ENCODE measurements at places on chromosomes 4 and X.

GRCh38 chr4:87622303-87622702, 14.0 kb downstream of the DSPP start:
- DNase-seq = no peak

- DNase-seq = no peak
Observed at GRCh38 chr4:52982946-52983340, 120.8 kb downstream of the RASL11B start.

GRCh38 chrX:120015145-120016067, 62.1 kb downstream of the RHOXF2B start:
- DNase-seq = peak; percentile 76

DNA sequence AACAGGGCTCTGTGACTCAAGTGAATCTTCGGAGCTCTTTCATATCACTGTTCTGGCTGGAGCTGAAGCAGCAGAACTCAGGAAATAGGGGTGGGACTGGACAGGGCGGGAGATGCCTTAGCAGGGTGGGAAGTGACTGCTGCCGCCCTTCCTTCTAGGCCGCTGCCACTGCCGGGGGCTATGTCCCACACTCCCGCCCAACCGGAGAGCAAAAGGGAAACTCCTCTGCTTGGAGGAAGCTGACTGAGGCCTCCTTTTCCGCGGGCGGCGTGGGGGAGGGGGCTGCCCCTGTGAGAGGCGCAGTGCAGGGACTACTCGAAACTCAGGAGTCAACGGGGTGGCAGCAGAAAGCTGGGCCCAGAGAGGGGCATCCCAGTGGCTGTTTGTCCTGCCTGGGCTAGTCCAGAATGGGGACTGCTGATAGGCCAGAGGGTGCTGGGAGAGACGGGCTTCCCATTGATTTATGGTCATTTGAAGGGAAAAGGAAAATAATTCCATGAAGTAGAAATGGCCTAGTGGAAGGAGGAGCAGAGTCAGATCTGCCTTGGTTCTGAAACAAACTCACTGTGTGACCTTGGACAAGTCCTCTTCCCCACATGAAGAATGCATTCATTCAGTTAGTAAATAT, 36.9 kb downstream of the STARD8 start:
- DNase-seq = no peak

GRCh38 chr4:23707652-23708026, 182.2 kb downstream of the PPARGC1A start:
- no peak for DNase-seq

DNA sequence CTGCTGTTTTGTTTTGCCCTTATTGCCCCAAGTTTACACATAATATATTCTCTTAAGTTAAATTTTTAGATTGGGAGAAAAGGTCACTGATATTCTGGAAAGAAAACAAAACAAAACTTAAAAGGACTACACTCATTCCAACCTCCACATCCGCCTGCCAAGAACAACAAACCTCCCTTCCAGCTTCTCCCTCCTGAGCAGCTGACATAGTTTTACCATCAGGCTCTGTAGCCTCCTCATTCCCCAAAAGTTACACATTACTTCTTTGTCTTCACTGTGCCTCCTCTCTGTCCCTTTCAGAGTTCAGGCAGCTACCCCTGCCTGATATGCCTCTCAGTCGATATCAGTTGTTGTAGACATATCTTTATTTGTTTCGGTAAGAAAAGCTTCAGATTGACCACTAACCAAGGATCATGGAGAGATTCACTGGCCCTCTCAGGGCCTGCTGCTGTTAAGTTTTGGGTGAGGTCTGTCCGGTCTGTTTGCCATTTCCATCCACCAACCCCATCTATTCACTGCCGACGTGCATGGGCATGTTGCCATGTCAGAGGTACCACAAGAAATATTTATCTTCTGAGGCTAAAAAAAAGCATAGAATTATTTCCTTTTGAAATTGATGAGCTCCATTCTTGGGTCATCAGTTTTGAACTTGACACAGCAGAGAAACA, 164.1 kb downstream of the GASK1B start:
- DNase-seq = no peak

- DNase-seq = no peak
Observed at GRCh38 chr4:111510535-111510934, 634.7 kb upstream of the FAM241A start.

DNA sequence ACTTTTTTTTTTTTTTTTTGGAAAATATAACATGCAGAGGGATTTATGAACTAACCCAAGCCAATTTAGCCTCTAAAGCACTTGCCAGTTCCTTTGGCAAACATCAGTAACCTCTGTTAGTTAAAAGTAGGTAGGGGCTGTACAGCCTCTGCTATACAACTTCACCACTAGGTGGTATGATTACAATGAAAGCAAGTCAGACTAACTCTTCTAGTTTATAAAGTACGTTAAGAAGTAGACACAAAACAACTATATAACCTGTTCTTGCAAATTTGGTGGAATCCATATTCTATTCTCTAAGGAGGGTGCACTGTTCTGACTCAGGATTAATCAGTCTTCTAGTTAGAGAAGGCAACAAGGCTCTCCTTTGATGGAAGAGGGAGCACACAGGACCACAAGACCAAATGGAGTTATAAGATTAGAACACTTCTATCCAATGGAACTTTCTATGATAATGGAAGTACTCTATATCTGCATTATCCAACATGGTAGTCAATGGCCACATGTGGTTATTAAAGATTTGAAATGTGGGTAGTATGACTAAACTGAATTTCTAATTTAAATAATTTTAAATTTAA, 12.8 kb downstream of the AIMP1 start:
- DNase-seq = no peak

DNA sequence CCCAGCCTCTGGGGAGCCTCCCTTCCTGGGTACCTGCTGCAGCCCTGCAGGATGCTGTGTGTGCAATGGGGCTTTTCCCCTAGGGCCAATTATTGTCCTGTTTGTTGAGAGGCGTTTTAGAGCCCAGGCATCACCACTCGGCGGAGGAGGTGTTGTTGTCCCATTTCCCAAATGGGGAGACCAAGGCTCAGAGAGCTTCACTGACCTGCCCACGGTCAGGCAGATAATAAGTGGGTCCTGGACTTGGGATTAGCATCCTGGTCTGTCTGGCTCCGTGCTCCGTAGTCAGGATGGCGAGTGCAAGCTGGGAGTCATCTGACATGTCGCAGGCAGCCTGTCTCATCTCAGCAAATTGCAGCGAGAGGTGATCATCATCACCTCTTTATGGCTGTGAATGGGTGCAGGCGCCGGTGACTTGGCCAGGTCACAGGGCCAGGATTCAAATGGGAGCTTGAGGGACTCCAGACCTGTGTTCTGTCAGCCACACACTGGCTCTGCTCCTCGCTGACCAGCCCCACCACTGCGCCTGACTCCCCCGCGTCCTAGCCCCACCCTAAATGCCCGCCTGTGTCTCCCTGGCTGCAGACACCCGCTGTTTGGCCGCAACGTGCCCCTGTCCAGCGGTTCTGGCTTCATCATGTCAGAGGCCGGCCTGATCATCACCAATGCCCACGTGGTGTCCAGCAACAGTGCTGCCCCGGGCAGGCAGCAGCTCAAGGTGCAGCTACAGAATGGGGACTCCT, 16.6 kb downstream of the HTRA3 start:
- no peak for DNase-seq

GRCh38 chr4:13678186-13678924, 50.8 kb upstream of the BOD1L1 start:
- no peak for DNase-seq

DNA sequence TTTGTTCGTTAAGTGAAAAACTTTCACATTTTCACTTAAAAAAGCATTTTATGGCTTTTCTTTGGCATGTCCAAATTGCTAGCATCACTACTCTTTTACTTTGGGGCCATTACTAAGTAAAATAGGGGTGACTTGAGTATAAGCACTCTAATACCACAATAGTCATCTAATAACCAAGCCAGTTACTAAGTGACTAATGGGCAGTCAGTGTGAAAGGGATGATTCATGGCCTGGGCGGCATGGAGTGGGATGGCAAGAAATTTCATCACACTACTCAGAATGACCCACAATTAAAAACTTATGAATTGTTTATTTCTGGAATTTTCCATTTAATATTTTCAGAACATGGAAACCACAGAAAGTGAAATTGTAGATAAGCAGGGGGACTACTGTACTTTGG, 60.9 kb downstream of the BMP15 start:
- no peak for DNase-seq

DNA sequence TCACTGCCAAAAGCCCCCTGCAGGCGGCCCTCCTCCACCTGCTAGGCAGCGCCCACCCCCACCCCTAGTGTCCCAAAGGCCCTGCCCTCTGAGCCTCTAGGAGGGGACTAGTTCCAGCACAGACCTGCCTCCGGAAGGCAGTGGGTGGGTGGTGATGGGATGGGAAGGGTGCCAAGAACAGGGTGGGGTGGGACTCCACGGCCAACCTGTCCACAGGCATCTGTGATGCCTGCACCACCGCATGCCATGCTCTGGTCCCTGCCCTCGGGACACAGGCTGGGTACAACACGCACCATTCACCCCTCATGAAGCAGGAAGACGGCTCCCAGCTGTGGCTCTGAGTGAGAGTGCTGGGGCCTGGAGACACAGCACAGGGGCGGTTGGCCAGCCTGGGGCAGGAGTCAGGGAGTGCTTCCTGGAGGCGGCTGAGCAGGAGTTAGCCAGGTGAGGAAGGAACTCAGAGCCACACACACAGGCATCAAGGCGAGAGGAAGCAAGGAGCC, 243.1 kb upstream of the PSAPL1 start:
- peak; percentile 45 for DNase-seq

- DNase-seq = no peak
Observed at GRCh38 chr4:92235731-92236130, 68.0 kb upstream of the GRID2 start.

- no peak for DNase-seq
Observed at GRCh38 chr4:123449362-123449761, 52.8 kb downstream of the SPRY1 start.

DNA sequence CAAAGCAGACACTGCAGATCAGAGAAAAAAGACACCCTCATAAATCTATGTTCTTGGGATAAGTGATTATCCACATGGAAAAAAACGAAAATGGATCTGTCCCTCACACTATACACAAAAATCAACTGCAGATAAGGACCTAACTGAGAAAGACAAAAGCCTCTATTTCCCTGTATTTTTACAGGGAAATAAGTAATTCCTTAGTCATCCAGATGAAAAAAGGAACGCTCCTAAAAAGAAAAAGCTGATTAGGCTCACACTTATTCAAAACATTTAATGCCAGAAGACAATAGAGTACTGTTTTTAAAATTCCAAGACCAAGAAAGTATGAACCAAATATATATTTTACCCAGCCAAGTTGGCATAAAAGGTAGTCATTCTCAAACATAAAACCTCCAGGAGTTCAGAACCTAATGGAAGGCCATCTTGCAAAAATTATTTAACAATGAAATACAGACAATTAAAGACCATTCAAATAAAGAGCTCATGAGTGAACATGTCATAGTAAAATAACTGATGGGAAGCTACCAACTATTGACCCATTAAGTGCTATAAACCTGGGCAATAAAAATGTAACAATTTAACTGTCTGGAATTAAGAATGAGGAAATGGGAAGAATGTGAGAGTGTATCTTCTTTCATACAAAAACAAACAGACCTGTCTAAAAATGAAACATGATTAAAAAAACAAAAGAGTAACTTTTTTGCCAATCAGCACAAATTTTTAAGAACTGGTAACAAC, 20.4 kb downstream of the PAPSS1 start:
- DNase-seq = no peak

GRCh38 chrX:23938690-23939089, 30.9 kb downstream of the CXorf58 start:
- no peak for DNase-seq

DNA sequence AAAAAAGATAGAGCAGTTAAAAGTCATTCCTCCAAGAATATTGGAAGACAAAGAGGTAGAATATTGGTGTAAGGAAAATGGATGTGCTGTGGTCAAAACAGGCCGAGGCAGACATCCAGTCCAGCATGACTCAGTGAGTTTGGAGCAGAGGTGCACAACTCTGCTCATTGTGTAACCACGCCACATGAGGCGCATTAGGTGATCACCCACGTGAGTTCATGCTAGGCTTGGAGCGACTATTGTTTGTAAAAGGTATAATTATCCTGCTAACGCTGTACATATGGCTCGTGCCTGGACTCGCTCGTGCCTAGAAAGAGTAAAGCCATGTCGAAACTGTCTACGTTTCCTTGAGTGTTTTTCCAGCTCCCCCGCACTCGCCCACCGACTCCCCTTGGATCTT, 23.9 kb downstream of the C4orf54 start:
- DNase-seq = no peak

DNA sequence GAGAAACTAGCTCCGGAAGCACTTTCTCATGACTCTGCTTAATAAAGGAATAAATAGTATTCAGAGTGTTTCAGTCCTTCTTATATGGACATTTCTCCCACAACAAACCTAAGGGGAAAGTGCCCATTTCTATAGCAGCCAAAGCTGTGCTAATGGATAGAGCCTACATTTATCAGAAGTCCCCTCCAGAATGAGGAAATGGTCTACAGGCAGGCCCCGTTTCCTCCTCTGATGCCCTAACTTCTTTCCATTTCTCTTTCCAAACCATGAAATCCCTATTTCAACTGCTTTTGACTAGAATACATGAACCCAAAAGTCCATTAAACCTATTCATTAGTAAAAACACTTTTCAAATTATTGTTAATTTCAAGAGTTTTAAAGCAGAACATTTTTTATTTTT, 4.5 kb downstream of the ACSL1 start:
- DNase-seq = no peak

GRCh38 chr4:127145006-127145540, 487.7 kb upstream of the INTU start:
- no peak for DNase-seq

DNA sequence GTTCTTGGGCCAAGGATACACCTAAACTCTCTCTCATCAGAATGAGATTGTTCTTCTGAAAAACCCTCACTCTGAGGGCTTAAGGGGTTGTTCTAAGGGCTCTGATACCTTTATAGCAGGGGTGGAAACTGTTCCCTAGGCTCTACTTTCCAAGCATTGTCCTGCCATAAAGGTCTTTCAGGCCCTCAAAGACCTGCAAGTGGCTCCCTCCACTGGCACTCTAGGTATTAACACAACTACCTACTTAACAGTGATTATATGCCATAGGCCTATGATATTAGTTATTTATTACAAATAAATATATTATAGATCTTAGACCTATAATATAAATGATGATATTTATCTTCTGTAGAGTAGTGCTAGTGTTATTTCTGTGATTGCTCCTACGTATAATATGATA, 473.7 kb upstream of the RPS6KA3 start:
- no peak for DNase-seq

DNA sequence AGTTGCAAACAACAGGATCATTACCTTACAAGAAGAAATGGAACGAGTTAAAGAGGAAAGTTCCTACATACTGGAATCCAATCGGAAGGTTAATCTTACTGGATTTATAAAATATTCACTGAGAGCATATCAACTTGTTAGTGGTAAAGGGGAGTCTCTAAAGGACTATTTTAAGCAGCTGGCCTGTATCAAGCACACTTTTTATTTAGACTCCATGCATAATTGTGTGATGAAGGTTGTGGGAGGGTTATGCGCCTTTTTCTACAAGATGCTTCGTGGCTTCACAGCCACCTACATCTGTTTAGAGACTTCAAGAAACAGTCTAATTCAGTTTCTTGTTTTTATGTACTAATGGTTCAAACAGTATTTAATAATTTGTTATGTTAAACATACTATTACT, 56.6 kb downstream of the GRSF1 start:
- DNase-seq = no peak
